ENCODE measurements at places on chromosomes 4 and X.

DNA sequence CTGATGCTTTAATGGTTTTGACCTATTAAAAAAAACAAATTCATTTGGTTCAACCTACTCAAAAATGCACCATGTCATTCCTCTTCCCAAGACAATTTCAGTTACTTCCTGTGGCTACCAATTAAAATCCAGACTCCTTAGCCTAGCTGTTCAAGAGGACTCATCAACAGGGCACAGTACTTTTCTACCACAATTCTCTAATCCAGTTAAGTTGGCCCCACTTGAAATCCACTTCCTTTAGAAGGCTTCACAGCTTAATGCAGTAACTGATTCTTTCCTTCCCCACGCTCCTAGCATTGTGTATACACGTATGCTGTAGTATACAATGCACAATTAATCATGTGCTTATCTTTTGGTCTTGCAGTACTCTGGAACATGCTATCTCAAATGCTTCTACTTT, 129.8 kb downstream of the UGT8 start:
- DNase-seq: no peak

GRCh38 chr4:150261571-150261970, 183.3 kb downstream of the DCLK2 start:
- DNase-seq: no peak

DNA sequence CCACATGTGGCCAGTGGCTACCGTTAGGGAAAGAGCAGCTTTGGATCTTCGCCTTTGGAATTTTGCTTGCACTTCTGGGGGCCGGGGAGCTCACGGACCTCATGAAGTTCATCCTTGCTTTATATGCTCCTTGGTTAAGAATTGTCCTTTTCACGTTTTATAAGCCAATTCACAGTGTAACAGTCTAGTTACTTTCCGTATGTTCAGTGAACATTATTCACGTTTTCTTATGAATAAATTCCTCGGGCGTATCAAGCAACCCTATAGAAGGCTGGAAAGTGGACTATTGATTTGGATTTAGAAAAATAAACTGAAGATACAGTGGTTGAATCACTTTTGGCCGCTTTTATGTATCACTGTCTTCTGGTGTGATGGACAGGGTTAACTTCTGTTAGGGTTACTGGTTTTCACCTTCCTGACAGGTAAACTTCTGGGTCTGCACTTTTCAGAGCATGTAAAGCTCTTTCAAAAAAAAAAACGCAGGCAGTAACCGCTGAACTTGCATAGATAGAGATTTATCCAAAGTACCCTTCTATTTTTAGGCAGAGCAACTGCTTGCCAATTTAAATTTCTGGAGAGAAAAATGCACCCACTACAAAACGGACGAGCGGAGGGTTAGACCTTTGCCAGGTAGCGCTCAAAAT, 569 bp upstream of the PDLIM5 start:
- no peak for DNase-seq

DNA sequence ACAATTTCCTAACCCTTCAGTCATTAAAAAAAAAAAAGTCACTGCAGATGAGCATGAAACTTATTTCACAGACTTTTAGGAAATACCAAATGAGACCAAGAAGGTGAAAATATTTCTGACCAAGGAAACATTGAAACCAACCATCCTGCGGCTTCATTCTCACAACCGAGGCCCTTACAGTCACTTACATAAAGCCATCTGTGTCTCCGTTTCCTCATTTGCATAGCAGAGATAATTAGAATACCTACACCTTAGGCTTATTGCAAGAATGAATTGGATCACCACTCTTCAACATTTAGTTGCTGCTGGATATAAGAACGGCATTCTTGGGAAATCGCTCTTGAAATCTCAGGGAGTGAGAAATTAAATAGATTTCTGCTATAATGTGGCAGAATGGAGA, 356.2 kb downstream of the HS3ST1 start:
- DNase-seq: no peak

GRCh38 chr4:152279234-152279566, 256.7 kb downstream of the FBXW7 start:
- DNase-seq: no peak

- no peak for DNase-seq
These were observed 83.1 kb upstream of the SPIN4 start for GRCh38 chrX:63434206-63434605.

GRCh38 chr4:10421344-10422055, 35.7 kb downstream of the ZNF518B start:
- DNase-seq: no peak

DNA sequence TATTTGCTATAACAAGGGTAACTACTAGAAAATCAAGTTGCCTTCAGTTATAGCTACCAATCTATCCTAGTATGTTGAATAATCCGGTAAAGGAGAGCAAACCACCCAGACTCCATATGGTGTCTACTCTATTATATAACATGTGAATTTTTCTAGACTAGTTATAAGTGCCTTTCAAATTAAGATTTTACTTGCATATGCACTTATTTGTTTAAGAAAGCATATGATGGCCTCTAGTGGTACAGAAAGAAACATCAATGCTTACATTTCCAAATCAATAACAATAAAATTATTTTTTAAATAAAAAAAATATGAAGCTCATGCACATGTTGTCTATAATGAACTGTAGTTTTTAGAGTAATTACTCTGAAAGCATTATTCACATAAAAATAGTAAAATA, 1516.4 kb upstream of the PABPC4L start:
- peak; percentile 34 for DNase-seq

DNA sequence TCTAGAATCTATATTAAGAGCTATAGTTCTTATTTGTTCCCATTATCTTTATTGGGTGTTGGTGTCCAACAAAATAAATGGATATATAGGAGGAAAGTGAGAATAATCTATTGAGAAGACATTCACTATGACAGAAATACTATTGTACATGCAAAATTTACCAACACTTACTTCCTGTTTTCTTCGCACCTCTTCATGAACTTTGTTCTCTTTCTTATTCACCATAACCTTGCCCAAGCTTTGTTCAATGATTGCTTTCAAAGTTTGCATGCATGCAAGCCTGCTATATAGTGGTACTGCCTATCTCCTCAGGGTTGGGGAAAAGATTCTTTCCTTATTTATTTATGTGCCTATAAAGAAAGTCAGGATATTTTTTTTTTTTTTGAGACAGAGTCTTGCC, 176.4 kb upstream of the JADE1 start:
- DNase-seq: no peak

DNA sequence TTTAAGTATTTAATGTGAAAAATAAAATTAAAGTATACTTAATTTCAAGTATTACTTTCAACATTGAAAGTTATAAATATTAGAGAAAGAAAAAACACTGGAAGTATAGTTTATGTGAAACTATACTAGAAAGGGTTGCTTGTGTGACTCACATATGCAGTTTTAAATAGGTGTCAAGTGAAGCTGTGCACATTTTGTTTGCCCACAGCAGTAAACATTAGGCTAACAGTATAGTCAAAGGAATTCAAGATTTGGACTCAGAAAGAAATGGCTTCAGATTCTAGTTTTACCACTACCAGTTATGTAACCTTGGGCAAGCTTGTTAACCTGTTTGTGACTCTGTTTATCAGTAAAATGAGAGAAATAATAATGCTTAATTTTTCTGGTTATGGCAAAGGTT, 148.2 kb downstream of the FAM47B start:
- no peak for DNase-seq

GRCh38 chr4:150632639-150633038, 50.7 kb downstream of the MAB21L2 start:
- no peak for DNase-seq

DNA sequence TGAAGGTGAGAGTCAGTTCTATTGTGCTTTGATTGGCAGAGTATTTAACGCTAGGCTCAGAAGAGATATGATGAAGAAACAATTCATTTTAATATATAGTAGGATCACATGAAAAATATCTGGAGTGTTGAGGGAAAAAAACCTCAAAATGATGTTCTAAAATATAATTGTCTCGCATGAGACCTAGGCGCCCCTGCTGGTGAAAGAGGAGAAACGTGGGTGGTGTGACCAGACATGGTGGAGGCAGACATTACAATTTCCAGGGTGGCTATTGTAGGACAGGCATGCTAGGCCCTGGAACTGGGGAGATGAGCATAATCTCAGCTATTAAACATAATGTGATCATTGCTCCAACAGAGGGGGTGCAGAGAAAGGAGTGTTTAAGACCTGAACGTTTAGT, 210.0 kb downstream of the HS3ST1 start:
- no peak for DNase-seq

DNA sequence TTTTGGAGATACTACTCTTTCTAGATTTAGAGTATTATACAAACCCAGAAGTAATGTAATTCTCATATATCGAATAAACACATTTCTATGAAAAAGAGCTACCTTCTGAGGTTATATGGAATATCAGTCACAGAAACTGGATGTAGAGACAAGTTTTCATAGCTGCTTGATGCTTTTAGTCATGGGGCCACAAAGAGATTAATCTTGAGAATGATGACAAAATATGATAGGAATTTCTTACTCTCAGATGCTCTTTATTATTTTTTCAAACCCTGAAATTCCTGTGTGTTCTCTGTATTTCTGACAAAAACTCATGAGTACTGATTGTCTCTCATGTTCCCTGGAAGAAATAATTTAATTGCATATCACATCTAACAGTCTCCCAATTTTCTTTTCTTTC, 662.5 kb downstream of the RAPGEF2 start:
- DNase-seq: peak; percentile 66

- DNase-seq: no peak
These were observed 641.8 kb downstream of the FSTL5 start for GRCh38 chr4:161522031-161522430.

- DNase-seq: peak; percentile 50
These were observed 47.7 kb downstream of the TIGD2 start for GRCh38 chr4:89158884-89159503.

DNA sequence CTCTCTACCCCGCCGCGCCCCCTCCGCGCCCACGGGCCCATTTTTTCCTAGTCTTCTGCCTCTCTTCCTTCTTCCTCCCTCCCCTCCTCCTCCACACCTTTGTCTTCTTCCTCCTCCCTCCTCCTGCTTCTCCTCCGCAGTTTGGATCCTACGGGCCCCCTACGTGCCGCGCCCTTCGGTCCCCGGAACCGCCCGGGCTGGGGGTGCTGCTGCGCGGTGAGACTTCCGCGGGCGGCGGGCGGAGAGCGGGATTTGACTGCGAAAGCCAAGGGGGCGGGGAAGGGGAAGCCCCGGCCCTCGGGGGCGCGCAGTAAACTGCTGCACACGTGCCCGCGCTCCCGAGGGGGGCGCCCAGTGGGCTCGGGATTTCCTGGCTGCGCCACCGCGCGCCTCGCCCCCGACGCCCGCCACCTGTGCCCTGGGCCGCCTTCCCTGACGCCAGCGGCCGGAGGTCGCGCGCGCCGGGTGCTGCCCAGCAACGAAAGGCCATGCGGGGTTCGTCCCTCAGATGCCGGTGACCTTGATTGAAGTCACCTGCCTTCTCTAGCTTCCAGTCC, 3.3 kb upstream of the NKX3-2 start:
- DNase-seq: no peak

- no peak for DNase-seq
These were observed 57.3 kb downstream of the RAP1GDS1 start for GRCh38 chr4:98318521-98318920.

GRCh38 chr4:107850438-107850837, 25.7 kb downstream of the SGMS2 start:
- DNase-seq: no peak

- DNase-seq: no peak
These were observed 594.7 kb downstream of the SMARCA1 start for GRCh38 chrX:128928636-128929035.

GRCh38 chr4:177638871-177639270, 196.6 kb upstream of the AGA start:
- no peak for DNase-seq

GRCh38 chr4:41184009-41184408, 30.3 kb downstream of the APBB2 start:
- no peak for DNase-seq

DNA sequence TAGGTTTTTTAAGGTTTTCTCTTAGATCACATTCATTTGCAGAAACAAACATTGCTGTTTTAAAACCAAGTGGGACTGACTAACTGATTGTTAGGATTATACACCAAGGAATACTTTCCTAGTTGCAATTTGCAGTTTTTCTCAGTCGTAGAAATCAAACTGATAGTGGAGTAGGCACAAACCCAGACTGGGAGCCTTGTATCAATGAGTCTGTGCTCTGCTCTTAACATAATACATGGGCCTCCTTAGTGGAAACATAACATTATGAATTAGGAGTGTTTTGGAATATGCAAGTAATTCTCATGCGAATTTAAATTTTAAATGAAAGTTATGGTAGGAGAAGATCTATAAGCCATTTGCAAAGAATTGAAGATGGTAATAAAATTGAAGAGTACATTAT, 223.5 kb downstream of the CLCN4 start:
- DNase-seq: no peak
